ENCODE measurements at places on chromosomes 7 and 10.

GRCh38 chr7:25297278-25297677, 69.0 kb upstream of the NPVF start:
- no peak for DNase-seq

DNA sequence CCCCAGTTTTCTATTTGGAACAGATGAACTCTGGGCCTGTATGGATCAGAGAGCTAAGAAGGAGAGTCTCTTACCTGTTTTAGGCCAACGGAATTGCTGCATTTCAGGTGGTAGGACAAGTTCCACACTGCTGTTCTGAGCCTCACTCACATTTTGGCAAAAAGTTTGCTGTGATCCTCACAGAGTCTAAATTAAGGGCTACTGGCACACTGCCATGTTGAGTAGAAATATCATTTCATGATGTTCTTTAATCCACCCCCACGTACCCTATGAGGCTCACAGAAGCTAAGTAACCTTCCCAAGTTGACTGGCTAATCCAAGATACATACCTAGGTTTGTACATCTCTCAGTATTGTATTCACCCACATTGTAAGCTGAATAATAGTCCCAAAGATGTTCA, 447.2 kb downstream of the INHBA start:
- DNase-seq, result no peak

- no peak for DNase-seq
Measured at GRCh38 chr7:111475419-111475748, 86.9 kb downstream of the IMMP2L start.

DNA sequence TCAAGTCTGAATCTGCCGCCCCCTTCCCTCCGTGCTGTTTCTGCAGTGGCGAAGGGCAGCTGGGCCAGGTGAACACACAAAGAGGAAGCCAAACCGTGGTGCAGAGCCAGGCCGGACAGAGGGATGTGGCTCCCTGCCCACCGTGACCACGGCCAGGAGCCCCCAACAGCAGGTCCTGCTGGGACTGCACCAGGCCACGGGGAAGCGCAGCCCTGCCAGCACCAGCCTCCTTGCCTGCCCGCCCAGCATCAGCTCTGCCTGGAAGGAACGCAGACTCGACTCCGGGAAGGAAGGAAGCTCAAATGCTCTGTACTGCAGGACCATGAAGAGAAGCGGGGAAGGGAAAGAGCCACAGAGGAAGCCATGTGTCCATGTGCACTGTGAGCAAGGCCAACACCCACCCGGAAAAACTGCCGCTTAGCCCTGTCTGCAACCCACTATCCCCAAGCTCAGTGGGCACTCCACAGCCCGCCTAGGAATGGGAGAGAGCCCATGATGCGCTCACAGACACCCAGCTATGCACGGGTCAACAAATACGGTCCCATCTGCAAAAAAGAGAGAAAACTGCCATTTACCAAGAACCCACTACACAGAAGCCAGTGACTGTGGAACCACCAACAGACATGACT, 19.0 kb downstream of the GPER1 start:
- no peak for DNase-seq

DNA sequence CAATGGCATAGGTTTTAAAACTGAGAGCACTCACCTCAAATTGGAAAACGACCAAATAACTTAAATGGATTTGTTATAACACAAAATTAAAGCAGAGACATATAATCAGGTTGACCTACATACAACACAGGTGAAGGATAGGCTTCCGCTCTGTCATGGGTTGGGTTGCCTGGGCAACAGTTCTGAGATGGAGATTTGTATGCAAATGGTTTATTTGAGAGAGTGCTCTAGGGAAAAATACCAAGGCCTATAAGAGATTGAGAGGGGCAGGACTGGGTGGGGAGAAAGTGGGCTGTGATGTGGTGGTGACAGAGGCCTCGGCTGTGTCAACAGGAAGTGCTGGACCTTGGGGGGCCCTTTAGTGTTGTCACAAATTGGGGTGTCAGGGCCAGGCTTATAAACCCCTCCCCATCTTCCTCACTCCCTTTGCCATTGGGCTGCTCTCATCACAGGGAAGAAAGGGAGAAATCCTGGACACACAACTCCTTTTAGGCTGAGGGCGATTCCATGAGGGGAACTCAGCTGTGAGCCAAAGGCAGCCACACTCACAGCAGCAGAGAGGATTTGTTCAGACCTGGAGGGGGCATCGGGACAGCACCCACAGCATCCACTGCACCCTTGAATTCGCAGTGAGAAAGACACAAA, 105.4 kb upstream of the LYZL1 start:
- no peak for DNase-seq

GRCh38 chr10:122499012-122499411, 37.7 kb downstream of the HTRA1 start:
- DNase-seq, result no peak

DNA sequence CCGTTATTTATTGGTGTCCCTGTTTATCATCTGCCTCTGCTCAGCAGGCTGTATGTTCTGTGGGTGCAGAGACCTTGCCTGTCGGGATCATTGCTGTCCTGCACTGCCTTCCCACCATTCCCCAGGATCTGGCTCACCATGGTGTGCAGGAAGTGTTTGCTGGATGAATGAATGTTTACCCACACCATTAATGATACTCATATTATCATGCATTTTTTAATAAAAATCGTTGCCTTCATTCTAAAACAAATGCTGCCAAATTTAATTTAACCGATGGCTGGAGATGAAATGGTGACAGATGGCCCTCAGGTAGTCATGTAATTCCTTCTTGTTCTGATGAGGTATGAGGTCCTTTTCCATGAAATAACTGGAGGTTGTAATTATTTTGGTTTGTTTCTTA, 22.5 kb downstream of the PLPP4 start:
- no peak for DNase-seq

- no peak for DNase-seq
Measured at GRCh38 chr10:28947171-28947570, 269.9 kb downstream of the BAMBI start.

DNA sequence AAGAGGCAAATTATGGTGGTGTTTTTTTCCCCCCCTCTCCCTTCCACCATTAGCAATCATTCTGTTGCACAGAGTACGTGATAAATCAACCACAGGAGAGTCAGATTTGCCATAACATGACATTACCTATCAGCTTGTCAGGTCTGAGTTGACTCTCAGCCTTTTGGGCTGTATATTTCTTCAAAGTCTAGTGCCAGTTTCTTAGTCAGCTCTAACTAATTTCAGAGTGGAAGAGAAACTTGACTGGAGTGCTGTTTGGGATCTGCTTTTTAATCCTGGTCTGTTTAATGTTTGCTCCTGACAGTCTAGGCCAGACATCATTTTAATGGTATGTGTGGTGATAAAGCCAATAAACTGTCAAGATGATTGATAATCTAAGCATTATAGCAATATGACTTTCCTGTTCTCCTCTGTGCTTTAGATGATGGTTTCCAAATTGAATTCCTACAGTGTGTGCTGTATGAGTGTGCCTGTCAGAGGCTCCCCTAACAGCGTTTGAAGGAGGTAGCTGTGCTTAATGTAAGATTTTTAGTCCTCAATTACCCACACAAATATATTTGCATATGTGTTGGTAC, 76.9 kb downstream of the LRMDA start:
- DNase-seq, result no peak

DNA sequence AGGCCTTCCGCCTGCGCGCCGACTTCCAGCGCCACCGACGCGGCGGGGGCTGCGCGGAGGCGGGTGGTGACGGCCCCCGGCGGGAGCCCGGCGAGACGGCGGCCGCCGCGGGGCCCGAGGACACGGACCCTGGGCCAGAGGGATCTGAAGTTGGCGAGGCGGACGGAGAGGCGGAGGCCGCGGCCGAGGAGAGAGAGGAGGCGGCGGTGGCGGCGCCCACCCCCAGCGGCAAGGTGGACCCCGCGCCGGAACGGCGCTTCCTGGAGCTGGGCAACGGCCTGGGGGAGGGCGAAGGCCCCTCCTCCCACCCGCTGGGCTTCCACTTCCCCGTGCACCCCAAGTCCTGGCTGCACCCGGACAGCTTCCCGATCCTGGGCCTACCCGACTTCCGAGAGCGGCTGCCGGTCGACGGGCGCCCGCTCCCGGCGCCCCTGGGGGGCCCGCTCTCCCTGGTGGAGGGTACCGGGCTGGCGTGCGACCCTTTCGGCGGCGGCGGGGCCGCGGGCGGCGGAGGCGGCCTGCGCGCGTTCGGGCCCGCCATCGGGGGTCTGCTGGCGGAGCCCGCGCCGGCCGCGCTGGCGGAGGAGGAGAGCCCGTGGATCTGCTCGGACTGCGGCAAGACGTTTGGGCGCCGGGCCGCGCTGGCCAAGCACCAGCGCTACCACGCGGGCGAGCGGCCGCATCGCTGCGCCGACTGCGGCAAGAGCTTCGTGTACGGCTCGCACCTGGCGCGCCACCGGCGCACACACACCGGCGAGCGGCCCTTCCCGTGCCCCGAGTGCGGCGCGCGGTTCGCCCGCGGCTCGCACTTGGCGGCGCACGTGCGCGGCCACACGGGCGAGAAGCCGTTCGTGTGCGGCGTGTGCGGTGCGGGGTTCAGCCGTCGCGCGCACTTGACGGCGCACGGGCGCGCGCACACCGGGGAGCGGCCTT, 16.2 kb downstream of the ZNF316 start:
- DNase-seq, result no peak

GRCh38 chr10:119555178-119555784, 12.8 kb upstream of the RGS10 start:
- DNase-seq, result no peak

- DNase-seq, result no peak
Measured at GRCh38 chr7:108455551-108455997, 662 bp downstream of the NRCAM start.

DNA sequence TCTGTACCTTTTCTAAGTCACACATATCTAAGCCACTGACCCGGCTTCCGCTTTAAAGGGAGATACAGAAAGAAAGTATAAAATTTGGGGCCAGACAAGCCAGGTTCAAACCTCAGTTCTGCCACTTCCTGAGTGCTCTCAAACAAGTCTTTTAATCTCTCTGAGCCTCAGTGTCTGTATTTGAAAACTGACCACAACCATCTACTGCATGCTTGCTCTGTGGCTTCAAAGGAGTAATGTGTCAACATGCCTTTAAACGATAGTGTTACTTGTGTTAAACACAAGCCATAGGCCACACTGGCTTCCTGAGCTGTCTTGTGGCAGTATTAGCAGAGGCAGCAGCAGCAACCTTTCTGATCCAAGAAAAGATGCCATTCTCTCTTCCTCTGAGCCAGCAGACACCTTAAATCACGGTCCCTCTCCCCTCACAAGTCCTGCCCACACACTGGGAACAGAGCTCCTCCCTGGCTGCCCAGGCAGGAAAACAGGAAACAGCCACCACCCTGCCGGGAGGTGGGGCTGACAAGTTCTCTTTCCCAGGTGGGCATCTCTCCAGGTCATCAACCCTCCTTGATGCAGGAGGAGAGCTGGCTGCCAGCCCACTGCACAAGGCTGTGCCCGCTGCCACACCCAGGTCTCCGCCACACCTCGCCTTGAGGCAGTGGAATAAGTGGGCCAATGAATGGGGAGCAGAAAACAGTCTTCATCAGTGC, 10.7 kb downstream of the HIP1 start:
- no peak for DNase-seq

DNA sequence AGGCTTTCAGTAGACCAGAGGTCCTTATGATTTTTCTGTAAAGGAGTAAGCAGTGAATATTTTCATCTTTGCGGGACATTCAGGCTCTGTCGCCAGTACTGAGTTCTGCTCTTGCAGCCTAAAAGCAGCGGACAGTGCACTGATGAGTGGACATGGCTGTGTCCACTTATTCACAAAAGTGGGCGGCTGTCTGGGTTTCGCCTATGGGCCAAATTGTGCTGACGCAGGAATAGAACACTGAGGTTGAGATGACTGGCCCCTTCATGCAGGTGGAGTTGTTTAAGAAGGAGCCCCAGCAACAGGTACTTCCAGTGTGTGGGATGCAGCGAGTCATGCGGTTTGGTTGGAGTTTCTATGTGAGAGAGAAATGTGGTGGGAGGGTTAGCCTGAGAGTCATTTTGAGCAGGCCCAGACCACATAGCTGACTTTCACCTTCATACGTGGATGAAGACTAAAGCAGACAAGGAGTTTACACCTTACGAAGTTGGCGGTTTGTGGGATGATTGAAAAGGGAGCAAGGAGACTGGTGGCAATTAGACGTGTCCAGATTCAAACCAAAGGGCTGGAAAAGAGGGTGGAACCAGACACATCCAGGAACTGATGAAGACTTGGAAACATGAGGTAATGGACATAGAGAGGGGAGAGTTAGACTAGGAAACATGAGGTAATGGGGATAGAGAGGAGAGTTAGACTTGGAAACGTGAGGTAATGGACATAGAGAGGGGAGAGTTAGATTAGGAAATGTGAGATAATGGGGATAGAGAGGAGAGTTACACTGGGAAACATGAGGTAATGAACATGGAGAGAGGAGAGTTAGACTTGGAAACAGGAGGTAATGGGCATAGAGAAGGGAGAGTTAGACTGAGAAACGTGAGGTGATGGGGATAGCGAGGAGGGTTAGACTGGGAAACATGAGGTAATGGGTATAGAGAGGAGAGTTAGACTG, 38.2 kb downstream of the WDR37 start:
- DNase-seq, result no peak

DNA sequence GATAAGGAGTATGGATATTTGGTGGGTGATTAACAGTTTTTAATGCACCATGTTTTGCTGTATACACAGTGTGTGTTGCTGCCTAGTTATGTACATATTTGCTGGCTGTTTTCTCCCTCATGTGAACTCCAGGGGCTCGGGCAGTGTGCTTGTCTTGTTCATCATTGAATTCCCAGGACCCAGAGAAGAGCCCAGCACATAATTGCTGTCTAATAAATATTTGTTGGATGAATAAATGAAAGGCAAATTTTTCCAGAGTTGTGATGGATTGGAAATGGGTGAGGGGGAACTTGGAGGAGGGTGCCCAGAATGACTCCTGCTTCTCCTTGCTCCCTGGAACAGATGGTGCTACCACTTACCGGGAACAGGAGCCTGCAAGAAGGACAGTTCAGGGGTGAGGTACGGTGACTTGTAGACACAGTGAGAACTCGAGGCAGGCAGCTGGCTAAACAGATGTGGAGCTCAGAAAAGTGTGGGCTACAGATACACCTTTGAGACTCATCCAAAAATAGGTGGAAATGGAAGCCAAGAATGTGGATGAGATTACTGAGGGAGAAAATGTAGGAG, 586.8 kb upstream of the MGMT start:
- no peak for DNase-seq

GRCh38 chr7:90918303-90918702, 322.2 kb downstream of the CDK14 start:
- no peak for DNase-seq

- no peak for DNase-seq
Measured at GRCh38 chr7:7122701-7123281, 59.6 kb upstream of the C1GALT1 start.

- no peak for DNase-seq
Measured at GRCh38 chr10:55048830-55049498, 247.9 kb upstream of the PCDH15 start.

- no peak for DNase-seq
Measured at GRCh38 chr7:151429237-151429559, 10.7 kb downstream of the CRYGN start.

- no peak for DNase-seq
Measured at GRCh38 chr7:15720849-15721471, 34.5 kb upstream of the MEOX2 start.
